ENCODE measurements at places on chromosomes 1 and 21.

GRCh38 chr1:19710825-19711611 lies 46.3 kb downstream of the HTR6 start:
- no peak for DNase-seq

GRCh38 chr1:44072821-44073220 lies 41.6 kb upstream of the SLC6A9 start:
- no peak for DNase-seq

DNA sequence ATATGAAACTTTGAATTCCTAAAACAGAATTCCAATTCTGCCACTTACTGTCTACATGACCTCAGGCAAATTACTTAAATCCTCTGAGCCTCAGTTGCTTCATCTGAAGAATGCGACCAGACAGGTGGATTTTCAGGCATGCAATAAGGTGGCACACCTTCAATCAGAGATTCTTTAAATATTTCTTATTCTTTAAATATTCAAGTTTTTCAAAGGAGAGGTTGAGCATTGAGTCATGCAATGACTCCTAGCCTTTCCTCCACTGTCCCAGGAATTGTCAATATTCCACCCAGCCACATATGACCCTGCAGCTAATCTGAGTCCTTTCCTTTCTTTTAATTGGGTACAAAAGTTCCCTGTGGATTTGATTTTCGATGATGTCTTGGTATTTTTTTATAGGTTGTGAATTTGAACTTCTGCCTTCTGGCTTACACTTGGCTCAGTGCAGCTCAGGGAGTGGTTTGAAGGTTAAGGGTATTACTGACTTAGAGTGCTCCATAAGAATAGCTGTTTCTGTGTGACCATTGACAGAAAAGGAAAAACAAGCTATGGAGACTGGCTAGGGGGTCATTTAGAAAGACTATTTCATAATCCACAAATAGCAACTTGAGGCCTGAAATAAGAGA lies 52.2 kb upstream of the PRDX6 start:
- DNase-seq = peak; percentile 22

- peak; percentile 41 for DNase-seq
Measured at GRCh38 chr1:25706146-25707089, 89.8 kb downstream of the MAN1C1 start.

DNA sequence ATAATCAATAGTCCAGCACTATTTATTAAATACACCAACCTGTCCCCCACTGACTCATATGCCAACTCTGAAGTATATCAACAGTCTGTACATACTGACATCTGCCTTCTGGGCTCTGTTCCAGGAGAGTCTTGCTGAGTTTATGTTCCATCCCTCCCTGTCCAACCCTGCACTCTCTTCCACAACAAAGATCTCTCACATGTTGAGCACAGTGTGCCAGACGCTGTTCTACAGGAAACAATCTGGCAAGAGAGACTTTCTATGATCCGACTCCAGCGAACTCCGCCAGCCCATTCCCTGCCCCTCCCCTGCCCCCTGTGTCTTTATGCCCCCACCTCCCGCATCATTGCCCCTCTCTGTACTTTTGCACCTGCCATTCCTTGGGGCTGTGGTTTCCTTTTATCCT lies 3.4 kb downstream of the LACTBL1 start:
- no peak for DNase-seq

- DNase-seq = no peak
Measured at GRCh38 chr1:93851327-93851712, 27.7 kb downstream of the DNTTIP2 start.

- no peak for DNase-seq
Measured at GRCh38 chr1:145992958-145993617, 3.3 kb downstream of the TXNIP start.

DNA sequence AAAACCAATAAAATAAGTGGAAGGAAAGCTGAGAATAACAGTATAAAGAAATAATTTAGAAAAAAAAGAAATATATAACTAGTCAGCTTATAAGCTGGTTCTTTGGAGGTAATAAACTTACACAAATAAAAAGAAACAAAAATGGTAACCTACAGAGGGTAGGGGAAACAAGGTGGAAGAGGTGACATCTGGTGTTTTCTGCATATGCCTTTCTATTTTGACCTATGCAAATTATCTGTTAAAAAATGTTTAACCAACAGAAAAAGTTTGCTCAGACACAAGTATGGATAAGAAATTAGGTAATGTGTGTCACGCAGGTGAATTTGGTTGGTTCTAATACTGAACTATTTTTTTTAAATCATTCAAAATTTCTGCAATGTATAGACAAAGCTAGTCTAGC lies 53.6 kb upstream of the DMRTA2 start:
- DNase-seq = no peak

DNA sequence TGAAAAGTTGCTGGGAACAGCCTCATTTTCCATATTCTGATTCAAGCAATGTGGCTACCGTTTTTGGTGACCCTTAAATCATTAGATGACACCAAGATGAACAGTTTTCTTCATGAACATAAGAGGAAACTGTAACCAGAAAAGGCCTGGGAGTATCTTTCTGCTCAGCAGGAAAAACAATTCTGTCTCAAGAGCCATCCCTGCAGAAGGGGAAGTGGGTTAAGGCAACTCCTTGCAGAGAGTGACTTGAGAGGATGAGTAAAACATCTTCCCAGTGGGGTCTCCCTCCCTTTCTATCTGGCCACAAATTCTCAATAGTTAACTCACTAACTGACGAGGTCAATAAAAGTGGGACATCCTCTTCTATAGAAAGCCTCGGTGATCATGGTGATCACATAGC lies 187.6 kb upstream of the NRIP1 start:
- no peak for DNase-seq

Measured in mesendoderm (in vitro differentiated cells).